ENCODE measurements at places on chromosomes 2 and 18. TPM values are rescaled to one million over a fixed set of nuclear protein-coding genes. Genes with fewer than 3 reads are reported as not detected.

CDK15 gene
- 10.0 TPM for total RNA-seq

GKN2 gene
- not detected for total RNA-seq

CRYGD gene
- 5.1 TPM for total RNA-seq

CDH7 gene
- total RNA-seq = 0.08 TPM

ATIC gene
- 20.8 TPM for total RNA-seq

CFC1 gene
- total RNA-seq = not detected

NT5C1B gene
- not detected for total RNA-seq

EFR3B gene
- 1.4 TPM for total RNA-seq

FABP1 gene
- total RNA-seq = not detected

KCNIP3 gene
- 22.7 TPM for total RNA-seq

MAL gene
- total RNA-seq = 1.5 TPM

TP53I3 gene
- total RNA-seq = 10.3 TPM

LRRC30 gene
- total RNA-seq = not detected

UPP2 gene
- 0.17 TPM for total RNA-seq

ST8SIA3 gene
- not detected for total RNA-seq

CAPN13 gene
- total RNA-seq = 0.30 TPM

MLPH gene
- 67.5 TPM for total RNA-seq

TMEM247 gene
- not detected for total RNA-seq

- DNase-seq = no peak
Measured at GRCh38 chr2:185472574-185472973, 266.0 kb upstream of the FSIP2 start.

GRCh38 chr18:34738175-34738894 is 28.2 kb downstream of the DTNA start:
- no peak for DNase-seq

GRCh38 chr2:175036582-175037018 is 31.4 kb upstream of the CHN1 start:
- no peak for DNase-seq

DNA sequence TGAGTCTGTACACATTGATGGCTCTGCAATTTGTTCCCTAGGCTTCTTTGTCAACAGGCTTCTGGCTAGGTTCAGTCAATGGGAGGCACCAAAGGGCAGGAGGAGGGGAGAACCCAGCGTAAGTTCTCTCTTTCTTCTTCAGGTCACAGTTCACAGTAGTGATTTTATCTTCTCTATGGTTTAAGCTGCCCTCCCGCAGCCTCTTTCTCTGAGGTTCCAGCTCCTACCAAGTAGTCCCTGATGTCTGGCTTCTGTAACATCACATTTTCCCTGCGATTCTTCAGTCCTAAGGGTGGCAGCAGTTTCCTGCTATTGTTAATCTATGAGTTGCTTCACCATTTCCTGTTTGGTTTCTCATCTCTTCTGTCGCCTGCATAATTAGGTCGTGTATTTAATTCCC is 107.4 kb downstream of the CPO start:
- DNase-seq = no peak

- no peak for DNase-seq
Measured at GRCh38 chr18:36424741-36425142, 127.2 kb downstream of the FHOD3 start.

GRCh38 chr18:58269931-58270330 is 225.9 kb downstream of the NEDD4L start:
- no peak for DNase-seq

DNA sequence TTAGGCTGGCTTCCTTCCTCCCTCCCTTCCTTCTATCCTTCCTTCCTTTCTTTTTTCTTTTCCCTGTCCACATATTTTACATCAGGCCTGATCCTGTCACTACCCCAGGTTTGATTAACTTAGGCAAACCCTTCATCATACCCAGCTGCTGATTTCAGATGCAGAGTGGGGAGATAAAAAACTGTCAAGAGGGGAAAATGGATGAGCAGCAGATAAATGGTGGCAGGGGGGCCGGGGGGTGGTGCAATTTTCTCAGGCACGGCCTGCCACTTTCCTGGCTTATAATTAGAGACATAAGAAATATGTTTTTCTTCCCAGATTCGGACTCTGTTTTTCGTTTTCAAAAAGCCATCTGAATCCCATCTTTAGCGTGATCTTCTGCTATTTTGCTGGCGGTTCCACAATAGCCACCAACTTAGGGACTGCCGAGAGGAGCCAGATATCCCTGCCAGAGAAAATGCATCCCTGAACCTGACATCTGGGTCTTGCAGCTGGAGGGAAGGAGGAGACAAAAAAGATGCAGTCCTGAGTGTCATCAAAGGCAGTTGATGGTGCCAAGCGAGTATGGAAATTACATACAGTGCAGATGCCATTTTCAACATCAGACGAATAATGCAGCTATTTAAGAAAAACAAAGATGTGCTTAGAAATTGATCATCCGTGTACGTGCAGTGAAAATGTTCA is 49.9 kb downstream of the CXCR4 start:
- no peak for DNase-seq

DNA sequence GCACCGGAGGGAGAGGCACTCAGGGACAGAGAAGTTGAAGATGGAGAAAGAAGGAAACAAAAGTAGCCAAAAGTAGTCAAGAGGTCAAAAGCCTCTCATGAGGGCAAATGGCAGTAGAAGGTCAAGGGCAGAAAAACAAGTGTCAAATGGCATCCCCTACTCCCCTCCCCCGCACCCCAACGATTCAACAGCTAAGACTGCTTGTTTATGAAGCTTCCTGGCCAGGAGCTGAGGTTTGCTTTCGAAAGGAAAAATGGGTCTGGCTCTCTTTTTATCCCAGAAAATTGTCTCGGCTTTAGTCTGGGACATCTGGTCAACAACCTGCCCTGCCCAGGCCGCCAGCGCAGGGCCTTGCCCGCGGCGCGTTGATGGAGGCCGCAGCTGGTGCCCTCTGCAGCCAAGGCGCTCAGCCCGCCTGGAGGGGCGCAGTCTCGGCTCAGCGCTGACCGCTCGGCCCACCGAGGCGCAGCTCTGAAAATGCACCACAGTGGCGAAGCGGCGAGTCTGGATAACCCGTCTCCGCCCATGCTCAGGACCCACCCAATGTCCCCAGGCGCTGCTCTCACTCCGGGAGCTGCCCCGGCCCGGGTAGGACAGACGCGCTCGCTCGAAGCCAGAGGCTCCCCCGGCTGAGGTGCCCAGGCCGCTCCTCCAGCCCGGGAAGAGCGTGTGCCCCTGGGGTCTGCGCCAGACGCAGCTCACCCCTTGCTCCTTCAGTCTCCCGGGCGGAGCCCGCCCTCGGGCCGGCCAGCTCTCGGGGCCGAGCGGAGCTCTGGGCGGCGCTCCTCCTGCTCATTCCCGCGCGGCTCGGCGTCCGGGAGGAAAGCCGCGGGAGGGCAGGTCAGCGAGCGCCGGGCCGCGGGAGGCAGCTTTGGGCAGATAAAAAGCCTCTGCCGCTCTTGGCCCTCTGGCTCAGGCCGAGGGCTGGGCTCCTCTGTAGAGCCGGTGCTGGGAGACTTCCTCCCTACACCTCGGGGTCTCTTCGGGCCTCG is 1.8 kb upstream of the TBR1 start:
- DNase-seq = no peak

DNA sequence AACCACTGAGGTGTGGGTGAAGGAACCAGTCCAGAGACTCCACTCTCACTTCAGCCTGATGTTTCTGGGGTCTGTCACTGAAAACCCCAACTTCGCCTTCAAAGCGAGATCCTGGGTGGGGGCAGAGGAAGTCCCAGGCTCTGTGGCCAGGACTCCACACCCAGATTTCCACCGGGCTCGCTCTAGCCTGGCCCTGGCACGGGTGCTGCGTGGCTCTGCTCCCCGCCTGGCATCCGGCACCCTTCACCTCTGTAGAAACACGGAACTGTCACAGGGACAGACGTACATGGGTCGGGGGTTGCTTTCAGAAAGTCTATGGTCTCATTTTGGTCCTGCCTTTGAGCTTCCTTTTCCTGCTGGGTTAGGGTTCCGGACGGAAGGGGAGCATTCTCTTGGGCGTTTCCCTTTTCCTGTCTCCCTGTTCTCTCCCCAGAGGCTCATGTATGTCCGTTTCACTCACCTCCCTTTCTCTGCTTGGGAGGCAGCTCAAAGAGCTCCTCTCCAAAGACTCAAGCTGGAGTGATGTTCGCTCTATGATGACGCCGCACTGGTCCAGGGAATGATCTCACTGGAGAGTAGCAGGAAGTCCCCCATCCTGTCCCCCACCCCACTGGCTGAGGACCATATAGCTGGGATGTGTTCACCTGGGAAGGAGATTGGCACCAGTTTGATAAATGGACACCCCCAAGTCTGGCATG is 41.5 kb downstream of the ODC1 start:
- DNase-seq = no peak

- no peak for DNase-seq
Measured at GRCh38 chr2:174599310-174599921, 1.8 kb upstream of the WIPF1 start.

DNA sequence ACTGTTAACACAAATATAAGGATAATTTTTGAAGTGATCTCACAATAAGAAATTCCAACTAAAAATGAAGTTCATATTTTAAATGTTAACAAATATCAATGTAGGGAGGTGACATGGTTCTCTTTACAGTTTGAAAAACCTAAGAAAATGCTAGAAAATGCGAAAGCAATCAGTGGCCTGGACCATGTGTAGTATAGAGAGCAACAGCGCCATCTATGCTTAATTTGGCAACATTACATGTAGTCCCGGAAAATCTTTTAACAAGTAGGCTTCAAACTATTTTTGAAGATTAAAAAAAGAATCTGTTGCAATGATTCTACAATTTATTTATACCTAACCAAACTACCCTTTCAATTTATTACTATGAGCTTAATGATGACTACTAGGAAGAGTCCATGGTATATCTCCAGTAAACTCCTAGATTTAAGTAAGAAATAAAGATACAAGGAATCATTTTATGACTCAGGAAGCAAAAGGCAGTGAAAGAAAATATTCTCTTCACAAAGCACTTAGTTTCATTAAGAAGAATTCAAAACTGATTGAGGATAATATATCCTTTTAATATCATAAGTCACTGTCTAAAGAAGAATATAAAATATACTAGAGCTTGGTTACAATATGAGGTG is 33.3 kb downstream of the NDUFA10 start:
- DNase-seq = no peak

- no peak for DNase-seq
Measured at GRCh38 chr2:112166806-112167499, 28.8 kb downstream of the FBLN7 start.

- no peak for DNase-seq
Measured at GRCh38 chr18:75108579-75109318, 100.2 kb downstream of the PTGR3 start.

GRCh38 chr2:241949736-241950412 is 80.3 kb downstream of the RTP5 start:
- DNase-seq = no peak

- no peak for DNase-seq
Measured at GRCh38 chr18:26510337-26510736, 38.0 kb downstream of the KCTD1 start.

- DNase-seq = no peak
Measured at GRCh38 chr18:7094427-7094826, 23.2 kb downstream of the LAMA1 start.

- no peak for DNase-seq
Measured at GRCh38 chr2:112032224-112032586, 22.9 kb upstream of the TMEM87B start.

- DNase-seq = no peak
Measured at GRCh38 chr2:176484838-176485237, 215.6 kb downstream of the MTX2 start.

DNA sequence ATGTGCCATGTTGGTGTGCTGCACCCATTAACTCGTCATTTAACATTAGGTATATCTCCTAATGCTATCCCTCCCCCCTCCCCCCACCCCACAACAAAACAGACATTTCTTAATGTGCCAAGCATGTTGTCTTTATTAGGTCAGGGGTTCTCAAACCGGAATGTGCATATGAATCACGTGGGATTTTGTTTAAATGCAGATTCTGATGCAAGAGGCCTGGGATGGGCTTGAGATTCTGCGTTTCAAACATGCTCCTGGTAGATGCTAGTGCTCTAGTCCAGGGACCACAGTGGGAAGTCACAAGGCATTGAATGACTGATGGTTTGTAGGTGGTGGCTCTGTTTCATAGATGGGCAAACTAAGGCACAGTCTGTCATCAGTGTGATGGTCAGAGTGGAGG is 184.7 kb downstream of the SMAD7 start:
- no peak for DNase-seq

- no peak for DNase-seq
Measured at GRCh38 chr2:107064750-107065149, 178.8 kb upstream of the ST6GAL2 start.

DNA sequence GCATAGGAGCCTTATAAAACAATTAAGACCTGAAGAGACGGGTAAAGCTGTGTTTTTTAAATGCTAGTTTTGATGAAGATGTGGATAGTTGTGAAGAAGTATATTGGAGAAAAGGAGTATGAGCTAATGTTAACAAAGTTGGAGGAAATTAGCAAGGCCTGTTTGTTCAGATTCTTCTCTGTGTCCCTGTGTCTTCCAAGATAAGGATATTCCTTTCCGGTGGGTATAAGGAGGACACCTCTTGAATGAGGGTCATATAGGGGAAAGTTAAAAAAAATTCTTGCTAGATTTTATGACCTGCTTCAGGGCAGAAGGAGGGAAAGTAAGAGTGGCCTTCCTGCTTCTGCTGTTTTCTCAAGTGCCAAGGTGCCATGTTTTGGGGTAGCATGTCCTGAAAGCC is 59.0 kb downstream of the CCDC68 start:
- DNase-seq = no peak

GRCh38 chr2:45014016-45014702 is 4.9 kb upstream of the SIX2 start:
- DNase-seq = no peak

DNA sequence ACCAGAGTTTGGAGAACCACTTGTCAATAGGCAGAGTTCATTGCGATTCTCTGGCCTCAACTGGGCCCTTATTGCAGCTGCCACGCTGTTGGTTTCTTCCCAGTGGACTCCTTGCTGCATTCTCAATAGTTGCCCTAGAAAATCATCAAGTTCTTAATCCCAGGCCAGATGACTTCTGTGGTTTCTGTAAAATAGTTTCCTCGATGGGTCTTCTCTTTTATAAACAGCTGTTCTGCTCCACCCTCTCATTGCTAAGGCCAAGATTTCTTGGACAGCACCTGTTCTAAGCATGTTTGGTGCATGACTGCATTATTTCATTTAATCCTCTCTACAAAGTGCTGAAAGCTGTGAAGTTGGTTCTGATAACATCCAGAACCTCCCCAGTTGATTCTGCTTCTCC is 131.0 kb downstream of the BCL2L11 start:
- DNase-seq = no peak

GRCh38 chr2:187581125-187581896 is 27.1 kb upstream of the TFPI start:
- DNase-seq = no peak
